GM06990 (cell line): ENCODE measurements at places on chromosomes 11 and 22.

DNA sequence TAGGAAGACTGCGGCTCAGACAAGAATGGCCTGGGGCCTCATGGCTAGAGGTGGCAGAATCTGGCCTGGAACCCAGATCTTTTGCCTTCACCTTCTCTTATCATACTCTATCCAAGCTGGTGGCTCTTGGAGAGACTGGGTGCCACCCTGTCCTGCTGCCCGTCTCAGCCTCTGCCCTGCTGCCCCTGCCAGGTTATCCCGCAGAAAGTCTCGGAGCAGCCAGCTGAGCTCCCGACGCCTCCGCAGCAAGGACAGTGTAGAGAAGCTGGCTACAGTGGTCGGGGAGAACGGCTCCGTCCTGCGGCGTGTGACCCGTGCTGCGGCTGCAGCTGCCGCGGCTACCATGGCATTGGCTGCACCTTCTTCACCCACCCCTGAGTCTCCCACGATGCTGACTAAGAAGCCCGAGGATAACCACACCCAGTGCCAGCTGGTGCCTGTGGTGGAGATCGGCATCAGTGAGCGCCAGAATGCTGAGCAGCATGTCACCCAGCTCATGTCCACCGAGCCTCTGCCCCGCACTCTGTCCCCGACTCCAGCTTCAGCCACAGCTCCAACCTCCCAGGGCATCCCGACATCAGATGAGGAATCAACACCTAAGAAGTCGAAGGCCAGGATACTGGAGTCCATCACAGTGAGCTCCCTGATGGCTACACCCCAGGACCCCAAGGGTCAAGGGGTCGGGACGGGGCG, 5.9 kb downstream of the INCENP start:
- DNase-seq, result no peak

GRCh38 chr22:39239561-39240423, 5.0 kb downstream of the PDGFB start:
- DNase-seq, result no peak

- no peak for DNase-seq
Observed at GRCh38 chr22:41513391-41513790, 30.9 kb downstream of the POLR3H start.

GRCh38 chr11:92838759-92839310, 130.6 kb upstream of the MTNR1B start:
- no peak for DNase-seq

DNA sequence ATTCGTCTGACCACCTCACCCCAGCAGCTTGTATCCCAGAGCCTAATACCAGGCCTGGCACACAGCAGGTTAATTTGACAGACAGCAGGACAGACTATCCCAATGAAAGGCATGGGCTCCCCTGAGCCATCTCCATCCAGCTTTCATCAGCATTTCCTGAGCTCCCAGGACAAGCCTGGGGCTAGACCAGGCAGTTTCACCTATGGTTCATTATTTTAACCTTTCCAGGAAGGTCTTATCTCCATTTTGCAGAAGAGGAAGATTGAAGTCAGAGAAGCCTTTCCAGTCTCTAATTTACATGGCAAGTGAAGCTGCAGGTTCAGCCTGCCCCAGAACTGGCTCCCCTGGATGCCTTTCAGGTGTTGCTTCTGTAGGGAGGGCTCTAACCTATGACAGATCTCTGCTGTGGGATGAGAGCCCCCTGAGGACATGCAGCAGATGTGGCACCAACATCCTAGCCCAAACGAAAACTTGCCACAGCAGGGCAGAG, 17.0 kb downstream of the ARRB1 start:
- no peak for DNase-seq

GRCh38 chr11:47572715-47573255, 6.0 kb downstream of the KBTBD4 start:
- no peak for DNase-seq

DNA sequence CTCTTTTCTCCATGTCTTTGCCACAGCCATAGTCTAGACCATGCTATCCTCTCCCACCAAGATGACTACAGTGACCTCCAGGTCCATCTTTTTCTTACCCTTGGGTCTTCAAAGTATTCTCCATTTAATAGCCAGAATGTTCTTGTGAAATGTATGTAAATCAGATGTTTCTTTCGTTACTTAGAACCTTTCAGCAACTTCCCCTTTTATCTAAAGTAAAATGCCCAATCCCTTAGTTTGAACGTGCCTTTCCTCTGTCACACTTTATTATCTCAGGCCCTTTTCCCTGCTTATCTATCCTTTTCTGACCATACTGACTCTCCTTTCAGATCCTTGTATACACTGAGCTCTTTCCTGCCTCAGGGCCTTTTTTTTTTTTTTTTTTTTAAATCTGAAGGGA, 17.9 kb downstream of the RBM4B start:
- no peak for DNase-seq

DNA sequence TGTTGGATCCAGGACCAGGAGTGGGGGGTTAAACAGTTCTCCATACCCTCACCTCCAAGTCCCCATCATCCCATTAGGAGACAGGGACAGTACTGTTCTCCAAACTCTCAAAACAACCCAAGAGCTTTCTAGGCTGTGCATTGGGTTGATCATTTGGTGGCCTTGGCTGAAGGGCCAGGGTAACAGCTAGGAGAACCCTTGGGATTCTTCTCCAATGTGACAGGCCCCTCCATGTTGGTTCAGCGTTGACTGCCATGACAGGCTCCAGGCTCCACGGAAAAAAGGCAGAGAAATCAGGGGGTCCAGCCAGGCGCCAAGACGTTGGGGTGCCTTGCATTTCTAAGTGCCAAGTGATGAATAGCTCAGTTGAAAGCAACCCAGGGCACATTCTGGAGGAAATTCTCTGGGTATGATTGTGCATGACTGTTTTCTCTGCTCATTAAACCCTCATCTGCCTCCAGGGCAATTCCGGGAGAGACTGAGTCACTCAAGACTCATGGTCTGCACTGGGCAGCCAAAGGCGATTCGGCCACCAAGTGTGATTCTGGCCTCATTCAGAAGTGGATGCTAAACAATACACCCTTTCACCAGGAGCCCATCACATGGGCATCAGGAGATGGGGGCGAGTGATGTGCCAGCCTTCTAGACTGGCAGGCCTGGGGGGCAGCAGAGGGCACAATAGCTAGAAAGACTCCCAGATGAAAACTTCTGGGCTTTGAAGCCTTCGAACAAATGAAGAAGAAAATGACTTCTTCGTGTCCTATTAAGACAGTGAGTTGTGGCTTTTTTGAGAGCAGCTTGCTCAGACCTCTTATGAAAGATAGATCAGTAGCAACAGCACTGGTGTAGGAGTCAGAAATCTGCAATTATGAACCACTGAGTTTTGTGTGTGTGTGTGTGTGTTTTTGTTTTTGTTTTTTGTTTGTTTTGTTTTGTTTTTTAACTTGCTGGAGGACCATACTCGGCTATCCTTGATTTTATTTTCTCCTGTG, 27.7 kb downstream of the CD44 start:
- DNase-seq, result no peak

GRCh38 chr22:37193629-37194191, 5.7 kb upstream of the C1QTNF6 start:
- no peak for DNase-seq

DNA sequence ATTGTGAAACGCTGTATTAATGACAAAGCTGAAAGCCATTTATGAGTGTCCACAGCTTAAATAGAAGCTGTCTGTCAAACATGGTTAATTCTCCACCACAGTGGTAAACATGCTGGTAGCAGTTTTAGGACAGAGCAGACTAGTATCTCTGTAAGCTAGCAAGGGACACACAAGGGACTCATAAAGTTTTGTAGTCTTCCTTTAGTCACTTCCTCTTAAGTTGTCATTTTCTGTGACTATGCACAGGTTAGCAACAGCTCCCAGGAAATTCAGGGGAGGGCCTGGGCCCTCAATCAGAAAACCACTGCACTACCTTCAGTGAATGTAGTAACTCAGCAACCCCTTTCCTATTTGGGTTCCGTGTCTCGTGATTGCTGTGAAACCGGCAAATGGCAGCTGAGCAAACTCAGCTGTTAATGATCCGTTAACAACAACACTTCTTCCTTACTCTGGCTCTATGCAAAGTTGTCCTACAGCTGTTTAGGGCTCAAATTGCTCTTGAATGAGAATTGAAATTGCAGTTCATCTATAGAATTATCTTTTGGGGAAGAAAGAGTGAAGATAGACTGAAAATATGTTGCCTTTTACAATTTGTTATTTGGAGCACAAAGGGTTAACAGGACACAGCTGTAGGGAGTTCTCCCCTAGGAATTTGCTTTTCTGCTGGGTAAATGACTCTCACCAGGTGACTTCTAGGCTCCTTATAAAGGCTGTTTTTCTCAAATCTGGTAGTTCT, at the start of gene MMP26:
TSS of gene MMP26 (plus strand) at position 731 of the 736 bp plus-strand sequence.
- DNase-seq, result no peak

DNA sequence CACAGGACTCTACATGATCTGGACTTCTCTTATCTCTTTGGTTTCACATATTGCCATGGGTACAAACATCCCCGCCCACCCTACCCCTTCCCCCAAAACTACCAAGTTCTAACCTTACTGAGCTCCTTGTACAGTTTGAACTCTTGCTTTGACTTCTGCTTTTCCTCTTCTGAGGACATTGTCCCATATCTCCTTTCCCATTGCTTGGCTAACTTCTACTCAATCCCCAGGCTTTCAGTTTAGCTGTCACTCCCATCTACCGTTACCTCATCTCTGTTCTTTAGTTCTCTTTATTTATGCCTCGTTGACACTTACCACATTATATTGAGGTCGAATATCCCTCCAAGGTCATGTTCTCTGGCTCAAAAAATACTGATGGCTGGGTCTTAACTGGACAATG, 393.5 kb upstream of the CADM1 start:
- no peak for DNase-seq

GRCh38 chr11:21142007-21142406, 472.6 kb downstream of the NELL1 start:
- no peak for DNase-seq

GRCh38 chr11:57440744-57441414, 14.0 kb upstream of the SLC43A3 start:
- no peak for DNase-seq

DNA sequence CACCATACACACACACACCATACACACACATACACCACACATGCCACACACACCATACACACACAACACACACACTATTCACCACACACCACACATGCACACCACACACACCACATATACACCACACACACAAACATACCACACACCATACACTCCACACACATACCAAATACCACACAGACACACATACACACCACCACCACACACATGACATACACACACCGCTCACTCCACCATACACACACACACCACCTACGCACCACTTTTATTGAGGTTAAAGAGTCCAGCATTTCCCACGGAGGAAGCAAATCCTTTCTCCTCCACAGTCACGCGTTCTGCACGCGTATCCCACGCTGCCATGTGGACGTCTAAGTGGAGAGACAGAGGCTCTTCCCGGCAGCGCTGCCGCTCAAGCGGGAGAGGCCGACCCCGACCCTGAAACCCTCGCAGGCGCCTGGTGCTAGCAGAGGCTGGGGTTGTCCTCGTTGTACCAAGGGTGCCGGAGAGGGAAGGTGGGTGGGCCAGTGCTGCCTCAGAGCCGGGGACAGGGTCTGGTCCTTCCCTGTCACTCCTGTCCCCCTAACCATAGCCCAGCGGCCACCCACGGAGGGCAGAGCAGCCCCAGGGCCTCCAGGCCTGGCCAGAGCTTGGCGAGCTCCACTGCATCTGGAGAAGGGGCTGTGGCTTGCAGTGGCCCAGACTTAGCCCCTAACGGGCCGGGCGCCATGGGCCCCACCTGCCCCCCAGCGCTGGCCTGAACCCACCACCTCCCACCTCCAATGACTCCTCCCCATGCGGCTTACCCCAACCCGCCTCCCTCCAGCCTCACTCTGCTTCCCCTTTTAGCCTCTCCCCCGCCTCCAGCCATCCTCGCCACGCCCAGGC, 1495.0 kb downstream of the BRD1 start:
- no peak for DNase-seq

DNA sequence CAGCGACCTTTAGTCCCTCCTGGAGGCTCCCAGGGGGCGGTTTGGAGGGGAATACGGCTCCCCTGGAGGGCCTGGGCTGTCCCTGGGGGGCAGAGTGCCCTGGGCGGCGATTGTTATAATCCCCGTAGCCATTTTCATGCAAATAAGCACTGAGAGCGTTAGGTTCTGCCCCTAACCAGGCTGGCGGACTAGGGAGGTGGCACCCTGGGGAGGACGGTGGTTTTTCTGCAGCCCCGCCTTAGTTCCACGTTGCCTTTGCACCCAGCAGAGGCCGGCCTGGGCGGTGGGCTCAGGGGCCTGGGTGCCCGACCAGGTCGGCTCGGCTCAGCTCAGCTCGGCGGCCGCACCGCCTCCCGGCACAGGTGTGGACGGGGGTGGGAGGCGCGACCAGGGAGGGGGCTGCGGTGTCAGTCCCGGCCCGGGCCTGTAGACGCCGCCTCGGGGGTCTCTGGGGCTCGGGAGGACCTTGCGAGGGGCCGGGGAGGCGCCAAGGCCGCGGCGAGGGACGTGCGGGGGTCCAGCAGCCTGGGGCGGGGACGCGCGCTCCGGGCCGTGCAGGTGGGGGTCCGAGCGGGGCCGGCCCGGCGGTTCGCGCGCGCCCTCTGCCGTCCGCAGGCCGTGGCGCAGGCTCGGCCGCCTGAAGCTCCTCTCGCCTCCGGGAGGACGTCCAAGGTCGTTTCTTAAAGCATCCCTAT, 2.3 kb upstream of the DUSP8 start:
- DNase-seq, result peak; percentile 45

DNA sequence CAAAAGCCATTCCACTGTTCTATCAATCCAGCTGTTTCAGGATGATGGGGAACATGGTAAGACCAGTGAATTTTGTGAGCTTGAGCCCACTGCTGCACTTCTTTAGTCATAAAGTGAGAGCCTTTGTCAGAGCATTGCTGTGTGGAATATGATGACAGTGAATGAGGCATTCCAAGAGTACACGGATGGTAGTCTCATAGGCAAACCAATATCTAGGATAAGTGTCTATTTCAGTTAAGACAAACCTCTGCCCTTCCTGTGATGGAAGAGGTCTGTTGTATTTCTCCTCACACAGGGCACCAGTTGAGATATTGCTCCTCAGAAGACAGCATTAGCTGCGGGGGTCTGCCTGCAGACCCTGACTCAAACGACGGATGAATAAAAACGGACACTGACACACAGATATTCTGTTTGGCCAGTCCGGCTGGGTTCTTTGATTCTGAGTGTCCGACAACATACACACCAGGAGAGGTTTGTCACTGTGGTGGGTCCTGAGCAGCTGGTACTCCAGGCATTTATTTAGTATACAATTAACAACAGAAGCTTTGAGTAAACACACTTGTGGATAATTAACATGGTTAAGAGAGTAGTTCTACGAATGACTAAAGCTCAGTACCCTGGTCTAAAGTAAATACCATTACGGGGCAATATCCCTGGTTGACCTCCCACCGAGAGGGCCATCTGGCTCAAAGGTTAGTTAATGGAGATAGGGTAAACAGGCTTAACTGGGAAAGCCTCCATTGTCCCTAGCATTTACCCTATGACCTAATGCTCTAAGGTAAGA, 121.7 kb downstream of the ZNF280B start:
- no peak for DNase-seq
